ENCODE measurements at places on chromosomes 6 and 20. TPM values are rescaled to one million over a fixed set of nuclear protein-coding genes. Genes with fewer than 3 reads are reported as not detected.

DNA sequence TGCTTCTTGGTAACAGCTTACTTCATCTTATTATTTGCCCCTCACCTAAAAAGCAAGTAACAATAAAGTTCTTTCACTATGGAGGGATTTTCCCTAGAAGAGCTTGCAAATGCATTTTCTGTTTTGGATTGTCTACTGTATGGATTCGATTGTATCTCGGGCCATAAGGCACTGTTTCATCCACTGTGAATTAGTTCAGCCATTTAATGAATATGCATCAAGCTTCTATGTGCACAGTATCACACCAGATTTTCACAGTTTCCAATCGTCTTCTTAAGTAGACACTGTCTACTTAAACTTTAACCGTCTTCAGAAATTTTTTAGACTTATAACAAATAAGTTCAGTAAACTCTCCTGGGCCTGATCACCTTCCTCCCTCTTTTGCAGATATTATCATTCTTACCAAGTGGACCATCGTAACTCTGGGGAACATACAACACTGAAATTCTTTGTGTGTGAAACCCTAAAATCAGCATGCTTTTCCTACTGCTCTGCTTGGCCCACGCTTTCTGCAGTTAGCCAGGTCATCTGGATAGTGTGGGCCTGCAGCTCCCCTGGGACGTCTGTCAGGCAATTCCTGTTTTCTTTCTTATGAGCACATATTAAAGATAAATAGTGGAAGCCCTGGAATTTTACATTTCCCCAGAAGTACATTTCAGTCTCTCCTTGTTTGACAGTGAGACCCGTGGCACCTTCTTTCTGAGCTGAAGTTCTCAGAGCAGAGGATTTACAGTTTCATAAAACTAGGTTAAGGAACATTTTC lies 136.5 kb upstream of the PDE10A start:
- H3K4me1 ChIP-seq = no peaks in the 10 kb centered on the region
- no peaks in the 10 kb centered on the region for H3K27me3 ChIP-seq
- H3K4me3 ChIP-seq = no peak overlapping the region
- no peak overlapping the region for H3K27ac ChIP-seq

Gene FLRT3
- total RNA-seq = not detected

Gene PPP1R3D
- 6.7 TPM for total RNA-seq

- H3K4me3 ChIP-seq = no peak overlapping the region
- DNase-seq = no peak
- no peaks in the 10 kb centered on the region for H3K4me1 ChIP-seq
- H3K27me3 ChIP-seq = no peaks in the 10 kb centered on the region
These were observed 192.0 kb upstream of the IMPG1 start for GRCh38 chr6:76264468-76264867.

- no peaks in the 10 kb centered on the region for H3K36me3 ChIP-seq
- no peak for DNase-seq
- no peaks in the 10 kb centered on the region for H3K27me3 ChIP-seq
- H3K4me1 ChIP-seq = no peaks in the 10 kb centered on the region
- no peak overlapping the region for H3K4me3 ChIP-seq
- H3K27ac ChIP-seq = no peak overlapping the region
These were observed 62.5 kb downstream of the CNKSR3 start for GRCh38 chr6:154447954-154448353.

DNA sequence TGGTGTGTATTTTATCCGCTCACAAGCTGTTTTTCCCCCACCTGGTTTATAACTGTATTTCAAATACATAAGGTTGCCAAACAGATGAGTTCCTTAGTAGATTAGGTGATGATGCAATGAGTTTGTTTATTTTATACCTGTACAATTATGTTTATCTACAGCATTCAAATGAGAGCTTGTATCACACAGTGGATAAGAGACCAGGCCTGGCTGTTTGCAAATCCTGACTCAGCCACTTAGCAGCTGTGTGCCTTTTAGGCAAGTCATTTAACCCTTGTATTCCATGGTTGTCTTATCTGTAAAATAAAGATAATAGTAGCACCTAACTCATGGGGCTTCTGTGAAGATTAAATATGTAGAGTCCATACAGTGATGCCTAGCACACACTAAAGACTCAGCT lies 143.7 kb downstream of the MOXD1 start:
- H3K27me3 ChIP-seq = no peaks in the 10 kb centered on the region
- no peak for DNase-seq

Gene DYNLT2
- total RNA-seq = 1.4 TPM

DNA sequence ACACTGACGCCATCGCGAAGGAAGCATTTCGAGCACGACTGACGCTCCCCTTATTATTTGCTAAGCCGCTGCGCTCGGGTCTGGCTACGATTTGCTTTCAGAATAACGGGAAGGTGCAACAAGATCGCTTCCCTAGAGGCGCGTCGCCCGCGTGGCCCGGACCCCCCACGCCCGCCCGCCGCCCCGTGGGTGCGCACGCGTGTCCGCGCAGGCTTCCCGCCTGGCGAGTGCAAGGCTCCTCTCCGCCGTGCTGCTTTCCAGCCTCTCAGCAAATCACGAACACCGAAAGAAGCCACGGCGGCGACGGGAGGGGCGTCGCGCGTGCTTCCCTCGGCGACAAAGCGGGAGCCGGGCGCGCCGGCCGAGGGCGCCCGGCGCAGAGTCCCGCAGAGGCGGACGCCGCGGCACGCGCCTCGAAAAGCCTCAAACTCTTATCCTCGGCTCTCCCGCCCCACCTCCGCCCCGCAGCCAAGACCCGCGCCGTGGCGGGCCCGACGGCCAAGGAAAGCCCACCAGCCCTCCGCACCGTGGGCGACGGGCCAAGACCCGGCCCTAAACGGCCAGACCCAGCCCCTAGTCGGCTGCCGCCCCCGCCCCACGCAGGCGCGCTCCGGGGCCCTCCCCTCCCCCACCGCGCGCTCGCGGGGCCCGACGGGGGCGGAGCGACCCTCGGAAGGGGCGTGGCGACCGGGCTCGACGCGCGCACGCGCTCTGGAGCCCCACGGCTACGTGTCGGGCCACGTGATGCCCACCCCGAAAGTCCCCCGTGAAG lies 987 bp upstream of the QKI start:
- peak overlapping the region; percentile 84 for H3K4me3 ChIP-seq
- peaks cover 24% of the 10 kb centered on the region for H3K4me1 ChIP-seq
- no peaks in the 10 kb centered on the region for H3K36me3 ChIP-seq
- no peaks in the 10 kb centered on the region for H3K27me3 ChIP-seq

DNA sequence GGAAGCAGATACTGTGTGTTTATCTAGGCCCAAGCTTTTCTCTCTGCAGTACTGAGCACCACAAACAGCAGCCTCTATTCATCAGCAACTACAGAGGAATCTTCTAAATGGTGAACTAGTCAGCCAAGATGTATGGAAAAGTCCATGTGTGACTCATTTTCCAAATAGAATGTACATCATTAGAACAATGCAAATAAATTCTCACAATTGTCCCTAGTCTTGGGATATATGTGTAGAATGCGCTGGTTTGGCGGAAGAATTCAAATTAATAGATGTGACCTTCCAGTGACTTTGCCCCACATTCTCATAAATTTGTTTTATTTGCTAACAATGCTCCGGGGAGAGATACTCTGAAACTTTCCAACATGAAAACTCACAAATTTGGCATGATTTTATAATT lies 436.2 kb downstream of the CBLN4 start:
- DNase-seq = no peak
- no peak overlapping the region for H3K4me3 ChIP-seq
- H3K27me3 ChIP-seq = no peaks in the 10 kb centered on the region

Measured in CD8-positive, alpha-beta memory T cell (primary cell).